NCI-H2081 treated with DMSO at 0.1 percent for 48 hours (cell line): ENCODE measurements at places on chromosomes 3 and 15.

- no peak for DNase-seq
These were observed 43.2 kb upstream of the CMSS1 start for GRCh38 chr3:99774467-99774866.

- DNase-seq = no peak
These were observed 35.8 kb downstream of the ISG20 start for GRCh38 chr15:88674661-88675060.

DNA sequence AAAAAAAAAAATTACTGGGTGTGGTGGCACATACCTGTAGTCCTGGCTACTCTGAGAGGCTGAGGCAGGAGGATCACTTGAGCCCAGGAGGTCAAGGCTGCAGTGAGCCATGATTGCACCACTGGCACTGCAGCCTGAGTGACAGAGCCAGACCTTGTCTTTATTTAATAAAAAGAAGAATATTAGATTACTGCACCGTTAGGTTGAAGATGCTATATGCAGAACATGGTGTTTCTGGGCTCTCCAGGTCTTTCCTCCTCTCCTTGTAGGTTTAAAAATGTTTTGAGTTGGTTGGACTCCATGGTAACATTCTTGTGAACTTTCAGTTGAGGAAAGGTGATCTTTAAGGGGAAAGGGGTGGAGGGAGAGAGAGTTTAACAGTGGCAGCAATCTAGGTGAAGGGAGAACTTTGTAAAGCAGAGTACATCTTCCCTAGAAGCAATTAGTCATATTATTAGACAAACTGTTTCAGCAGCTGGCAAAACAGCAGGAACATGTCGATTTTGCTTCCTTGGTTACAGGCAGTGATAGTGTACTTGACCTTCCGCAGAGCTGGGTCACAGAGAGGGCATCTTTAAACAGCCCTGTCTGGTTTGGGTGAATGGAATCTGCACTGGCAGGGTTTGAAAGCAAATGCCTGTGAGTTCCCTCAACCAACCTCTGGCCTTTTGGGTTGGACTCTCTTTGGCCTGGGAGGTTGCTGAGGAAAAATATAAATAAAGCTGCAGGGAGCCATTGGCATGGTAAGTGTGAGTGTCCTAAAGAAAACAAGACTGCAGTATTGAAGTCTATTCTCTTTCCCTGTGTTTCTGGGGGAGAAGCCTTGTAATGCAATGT lies 42.8 kb downstream of the NR2C2 start:
- no peak for DNase-seq

- no peak for DNase-seq
These were observed 3.6 kb downstream of the CCRL2 start for GRCh38 chr3:46410669-46411068.

GRCh38 chr3:134988666-134989065 lies 193.6 kb downstream of the EPHB1 start:
- no peak for DNase-seq

GRCh38 chr3:119148493-119149180 lies 2.7 kb downstream of the TEX55 start:
- DNase-seq = no peak

- DNase-seq = no peak
These were observed 36.5 kb downstream of the NIPA2 start for GRCh38 chr15:22874966-22875365.

GRCh38 chr3:171255236-171255806 lies 204.9 kb downstream of the TNIK start:
- no peak for DNase-seq
